ENCODE measurements at places on chromosomes 16 and 17.
A peak's percentile ranks its signal among the peaks of the same experiment; 100 is the strongest.

DNA sequence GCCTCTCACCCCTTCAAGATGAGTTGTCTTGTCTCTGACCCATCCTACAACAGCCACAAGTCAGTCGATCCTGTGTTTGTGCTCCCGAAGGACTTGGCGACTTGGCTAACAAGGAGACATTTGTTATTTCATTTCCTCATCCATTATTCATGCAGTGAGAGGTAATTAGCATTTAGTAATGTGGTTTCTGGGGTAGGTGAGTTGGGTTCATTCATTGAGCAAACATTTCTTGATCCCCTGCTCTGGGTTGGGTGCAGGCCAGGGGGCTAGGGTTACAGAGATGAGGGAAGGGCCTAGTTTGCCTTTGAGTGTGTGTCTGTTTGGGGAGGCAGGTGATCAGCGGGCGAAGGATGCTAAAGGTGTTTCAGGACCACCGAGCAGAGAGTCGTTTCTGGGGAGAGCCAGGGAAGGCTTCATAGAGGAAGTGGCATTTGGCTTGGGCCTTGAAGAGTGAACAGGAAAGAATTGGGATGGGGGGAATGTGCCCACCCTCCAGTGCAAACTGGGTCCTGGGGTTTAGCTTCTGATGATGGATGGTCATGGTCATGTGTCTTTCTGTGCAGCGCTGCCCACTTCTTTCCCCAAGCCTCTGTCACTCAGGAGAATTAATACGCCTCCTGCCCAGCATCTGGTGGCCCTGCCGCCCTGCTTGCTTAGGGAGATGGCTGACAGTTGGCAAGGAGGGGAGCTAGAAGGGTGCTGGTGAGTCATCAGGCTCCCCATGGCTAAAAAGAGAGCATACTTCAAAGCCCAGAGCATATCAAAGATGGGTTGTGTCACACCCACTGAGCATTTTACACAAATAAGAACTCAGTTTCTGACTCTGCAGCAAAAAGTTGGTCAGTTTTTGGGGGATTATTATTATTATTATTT lies 38.5 kb downstream of the MSI2 start:
- DNase-seq: no peak

DNA sequence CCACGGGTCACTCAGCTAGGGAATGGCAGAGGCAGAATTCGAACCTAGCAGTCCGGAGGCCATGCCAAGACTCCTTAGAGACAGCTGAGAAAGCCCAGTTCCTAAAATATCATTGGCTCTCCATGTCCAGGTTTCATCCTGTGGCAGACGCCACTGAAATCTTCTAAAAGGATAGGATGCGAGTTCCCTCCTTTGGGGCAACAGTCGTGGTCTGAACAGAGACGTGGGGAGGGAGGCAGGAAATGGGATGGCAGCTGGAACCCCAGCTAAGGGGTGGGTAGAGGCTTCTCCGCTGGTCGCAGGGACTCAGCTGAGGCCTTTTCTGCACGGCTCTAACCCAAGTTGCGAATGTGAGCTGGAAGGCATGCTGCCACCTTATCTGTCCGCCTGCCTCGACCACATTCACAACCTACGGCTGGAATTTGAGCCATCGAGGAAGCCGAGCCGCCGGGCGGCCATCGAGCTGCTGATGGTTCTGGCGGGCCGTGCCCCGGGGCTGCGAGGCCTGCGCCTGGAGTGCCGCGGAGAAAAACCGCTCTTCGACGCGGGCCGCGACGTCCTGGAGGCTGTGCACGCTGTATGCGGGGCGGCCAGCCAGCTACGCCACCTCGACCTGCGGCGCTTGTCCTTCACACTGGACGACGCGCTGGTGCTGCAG lies 1.9 kb upstream of the HSF4 start:
- DNase-seq: no peak

- DNase-seq: no peak
These were observed 35.2 kb upstream of the SDK2 start for GRCh38 chr17:73679476-73679875.

DNA sequence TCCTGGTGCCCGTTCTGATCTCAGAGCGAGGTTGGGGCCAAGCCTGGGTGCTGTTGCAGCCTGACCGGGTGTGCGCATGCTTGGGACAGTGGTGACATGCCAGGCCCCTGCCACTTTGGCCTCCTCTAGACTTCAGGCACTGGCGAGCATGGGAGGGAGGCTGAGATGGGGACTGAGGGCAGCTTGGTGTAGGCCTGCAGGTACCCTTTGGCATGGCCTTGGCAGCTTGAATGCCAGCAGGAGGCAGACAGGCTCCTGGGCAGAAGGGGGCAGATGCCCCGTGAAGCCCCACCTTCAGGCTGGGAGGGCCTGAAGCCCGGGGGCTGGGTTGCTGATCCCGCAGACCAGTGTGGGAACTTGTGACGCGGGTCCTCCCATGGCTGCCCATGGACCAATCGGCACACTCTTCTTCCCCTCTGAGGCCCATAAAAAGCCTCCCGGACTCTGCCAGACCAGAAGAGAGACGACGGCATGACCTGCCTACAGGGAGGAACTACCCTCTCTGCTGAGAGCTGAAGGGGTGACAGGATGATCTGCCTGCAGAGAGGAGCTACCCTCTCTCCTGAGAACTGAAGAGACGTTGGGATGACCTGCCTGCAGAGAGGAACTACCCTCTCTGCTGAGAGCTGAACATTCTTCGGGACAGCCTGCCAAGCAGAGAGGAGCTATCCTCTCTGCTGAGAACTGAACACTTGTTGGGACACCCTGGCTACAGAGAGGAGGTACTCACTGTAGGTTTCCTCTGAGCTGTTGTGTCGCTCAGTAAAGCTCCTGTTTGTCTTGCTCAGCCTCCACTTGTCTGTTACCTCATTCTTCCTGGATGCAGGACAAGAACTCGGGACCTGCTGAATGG lies 17.5 kb downstream of the RHOT1 start:
- DNase-seq: no peak

GRCh38 chr16:3234543-3234856 lies 458 bp downstream of the ZNF200 start:
- DNase-seq: no peak

DNA sequence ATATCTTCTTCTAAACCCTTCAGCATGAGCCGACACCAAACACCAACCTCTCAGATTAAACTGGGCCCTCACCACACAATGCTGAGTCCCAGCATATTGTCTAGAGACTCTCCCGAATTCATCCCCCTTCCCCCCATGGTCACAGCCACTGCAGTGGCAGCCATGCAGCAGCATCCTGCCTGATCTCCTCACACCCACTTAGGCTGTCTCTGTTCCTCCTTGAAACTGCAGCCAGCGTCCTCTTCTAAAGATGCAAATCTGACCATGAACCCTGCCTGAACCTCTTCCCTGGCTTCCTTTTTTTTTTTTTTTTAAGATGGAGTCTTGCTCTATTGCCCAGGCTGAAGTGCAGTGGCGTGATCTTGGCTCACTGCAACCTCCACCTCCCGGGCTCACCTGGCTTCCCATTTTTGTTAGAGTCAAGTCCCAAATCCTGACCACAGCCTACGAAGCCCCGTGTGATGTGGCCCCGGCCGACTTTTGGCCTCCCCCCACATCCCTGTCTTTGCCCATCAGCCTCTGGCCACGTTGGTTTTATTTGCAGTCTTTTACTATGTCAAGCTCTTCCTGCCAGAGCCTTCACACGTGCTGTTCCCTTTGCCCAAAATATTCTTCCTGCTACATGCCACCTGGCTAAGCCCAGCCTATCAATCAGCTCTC lies 2.8 kb downstream of the FA2H start:
- DNase-seq: no peak

GRCh38 chr16:74726716-74727115 lies 26.1 kb upstream of the MLKL start:
- no peak for DNase-seq

DNA sequence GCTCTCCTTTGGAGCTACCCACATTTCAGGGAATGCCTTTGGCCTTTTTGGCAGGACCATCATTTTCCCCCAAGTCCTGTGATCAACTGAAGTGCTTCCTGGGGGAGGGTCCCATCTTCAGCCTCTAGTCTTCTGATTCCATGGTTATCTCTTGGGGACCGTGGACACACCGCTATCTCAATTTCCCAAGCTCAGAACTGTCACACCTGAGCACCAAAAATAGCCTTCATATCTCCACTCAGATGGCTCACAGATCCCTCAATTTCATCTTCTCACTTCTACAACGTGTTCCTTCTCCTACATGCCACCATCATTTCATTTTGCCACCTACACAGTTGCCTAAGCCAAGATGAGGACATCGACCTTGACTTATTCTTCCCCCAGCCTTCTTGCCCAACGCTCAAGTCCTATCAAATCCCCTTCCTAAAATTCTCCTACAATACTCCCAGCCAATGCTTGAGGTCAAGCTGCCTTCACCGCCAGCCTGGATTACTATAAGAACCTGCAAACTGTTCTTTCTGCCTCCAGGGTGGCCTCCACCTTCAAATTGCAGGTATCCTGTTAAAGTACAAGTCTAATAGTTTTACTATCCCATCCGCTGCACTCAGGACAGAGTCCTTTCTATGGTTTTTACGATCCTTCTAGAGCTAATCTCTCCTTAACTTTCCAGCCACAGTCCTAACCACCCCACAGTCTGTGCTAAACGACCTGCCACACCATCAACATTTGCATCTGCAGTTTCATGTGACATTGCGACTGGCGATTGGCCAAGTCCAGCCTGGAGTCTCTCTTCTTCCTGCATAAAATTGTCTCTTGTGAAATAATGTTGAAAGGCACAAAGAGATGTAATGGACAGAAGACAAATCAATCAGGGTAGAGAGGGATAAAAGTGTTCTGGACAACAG lies 6.2 kb downstream of the ATP6V0D1 start:
- no peak for DNase-seq

DNA sequence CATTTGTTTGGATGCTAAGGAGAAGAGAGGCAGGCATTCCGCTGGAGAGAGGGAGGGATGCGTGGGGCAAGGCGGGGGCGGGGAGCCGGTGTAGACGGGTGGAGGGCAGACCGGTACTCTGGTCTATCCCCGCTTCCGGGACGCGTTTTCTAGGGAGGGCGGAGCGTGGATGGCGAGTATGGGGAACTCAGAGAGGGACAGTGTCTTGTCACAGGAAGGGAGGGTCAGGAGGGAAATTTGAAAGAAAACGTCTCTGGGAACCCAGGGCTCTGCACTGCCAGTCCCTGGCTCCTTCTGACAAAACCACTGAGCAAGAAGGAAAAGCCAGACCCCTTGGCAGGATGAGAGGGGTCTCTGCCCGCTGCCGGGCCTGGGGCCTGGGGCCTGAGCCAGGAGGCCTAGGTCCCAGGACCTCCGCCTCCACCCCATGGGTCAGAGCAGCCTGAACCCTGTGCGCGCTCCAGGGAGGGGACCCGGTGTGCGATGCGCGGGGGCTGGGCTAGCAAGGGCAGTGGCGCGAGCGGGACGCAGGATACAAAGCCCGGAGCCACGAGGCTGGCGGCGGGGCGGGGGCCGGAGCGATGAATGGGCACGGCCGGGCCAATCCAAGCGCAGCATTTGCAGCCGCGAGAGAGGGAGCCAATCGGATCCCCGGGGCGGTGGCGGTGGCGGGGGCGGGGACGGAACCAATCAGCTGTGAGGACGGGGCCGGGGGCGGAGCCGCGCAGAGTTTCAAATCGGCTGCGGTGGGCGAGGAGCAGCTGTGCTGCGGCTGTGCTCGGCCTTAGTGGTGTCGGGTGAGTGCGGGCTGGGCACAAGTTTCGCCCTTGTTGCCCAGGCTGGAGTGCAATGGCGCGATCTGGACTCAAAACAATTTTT lies at the start of gene PIMREG:
Gene PIMREG, plus strand, starts transcription at position 764 of the 879 bp plus-strand sequence. CDS start 656 bp downstream, outside the sequence.
- peak; percentile 85 for DNase-seq

DNA sequence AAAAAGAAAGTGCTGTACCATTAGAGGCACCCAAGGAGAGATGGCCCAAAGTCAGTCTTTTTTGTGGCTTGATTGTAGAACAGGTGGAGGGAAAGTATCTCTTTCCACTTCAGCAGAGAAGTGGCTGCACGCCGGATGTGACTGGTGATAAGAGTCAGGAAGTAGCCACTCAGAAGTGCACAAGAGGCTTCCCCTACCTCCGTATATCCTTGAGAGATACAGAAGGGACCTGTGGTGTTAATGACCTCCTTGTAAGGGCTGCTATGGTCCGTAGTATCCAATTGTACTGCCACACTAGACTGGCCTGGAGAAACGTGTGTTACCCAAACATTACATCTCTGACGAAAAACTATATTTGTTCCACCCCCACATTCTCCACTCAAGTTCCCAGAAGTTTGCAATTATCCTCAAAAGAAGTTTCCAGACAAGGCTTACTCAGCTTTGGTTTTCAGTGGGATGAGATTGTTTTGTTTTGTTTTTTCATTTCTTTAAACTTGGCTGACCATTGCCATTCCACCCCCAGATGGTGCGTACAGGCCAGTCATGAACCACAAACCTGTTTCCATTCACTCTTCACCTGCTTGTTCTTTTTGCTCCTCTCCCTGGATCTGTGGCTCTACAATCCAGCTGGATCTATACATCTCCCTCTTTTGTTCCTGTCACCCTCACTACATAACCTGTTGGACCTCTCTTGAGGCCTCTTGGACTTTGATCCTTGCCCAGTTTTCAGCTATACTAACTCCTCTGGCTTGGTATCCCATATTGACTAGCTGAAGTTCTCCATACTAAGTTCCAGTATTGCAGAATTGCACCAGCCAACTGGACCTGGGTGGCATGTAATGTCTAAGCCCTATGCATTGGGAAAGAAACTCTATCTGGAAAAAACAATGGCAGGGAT lies 20.7 kb upstream of the MED13 start:
- no peak for DNase-seq

GRCh38 chr16:68781784-68782183 lies 44.7 kb downstream of the CDH1 start:
- DNase-seq: no peak

DNA sequence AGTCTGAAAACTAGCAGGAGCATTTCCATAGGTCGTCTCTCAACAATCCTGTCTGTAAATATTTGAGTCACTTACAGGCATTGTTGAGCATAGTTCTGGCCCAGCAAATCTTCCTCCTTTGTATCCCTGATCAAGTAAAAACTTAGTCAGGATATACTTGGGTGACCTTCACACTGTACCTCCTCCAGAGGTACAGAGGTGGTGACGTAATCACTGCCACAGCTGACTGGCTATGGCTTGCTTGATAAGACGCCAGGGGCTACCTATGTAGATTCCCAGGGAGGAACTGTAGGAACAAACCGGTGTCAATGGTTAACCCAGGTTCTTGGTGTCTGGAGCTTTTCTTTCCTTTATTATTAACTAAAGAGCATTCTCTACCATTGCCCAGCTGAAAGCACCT lies at the start of gene KCNJ16:
Gene KCNJ16, plus strand, starts transcription at position 270 of the 400 bp plus-strand sequence. CDS start 56,863 bp downstream, outside the sequence.
- DNase-seq: peak; percentile 98

DNA sequence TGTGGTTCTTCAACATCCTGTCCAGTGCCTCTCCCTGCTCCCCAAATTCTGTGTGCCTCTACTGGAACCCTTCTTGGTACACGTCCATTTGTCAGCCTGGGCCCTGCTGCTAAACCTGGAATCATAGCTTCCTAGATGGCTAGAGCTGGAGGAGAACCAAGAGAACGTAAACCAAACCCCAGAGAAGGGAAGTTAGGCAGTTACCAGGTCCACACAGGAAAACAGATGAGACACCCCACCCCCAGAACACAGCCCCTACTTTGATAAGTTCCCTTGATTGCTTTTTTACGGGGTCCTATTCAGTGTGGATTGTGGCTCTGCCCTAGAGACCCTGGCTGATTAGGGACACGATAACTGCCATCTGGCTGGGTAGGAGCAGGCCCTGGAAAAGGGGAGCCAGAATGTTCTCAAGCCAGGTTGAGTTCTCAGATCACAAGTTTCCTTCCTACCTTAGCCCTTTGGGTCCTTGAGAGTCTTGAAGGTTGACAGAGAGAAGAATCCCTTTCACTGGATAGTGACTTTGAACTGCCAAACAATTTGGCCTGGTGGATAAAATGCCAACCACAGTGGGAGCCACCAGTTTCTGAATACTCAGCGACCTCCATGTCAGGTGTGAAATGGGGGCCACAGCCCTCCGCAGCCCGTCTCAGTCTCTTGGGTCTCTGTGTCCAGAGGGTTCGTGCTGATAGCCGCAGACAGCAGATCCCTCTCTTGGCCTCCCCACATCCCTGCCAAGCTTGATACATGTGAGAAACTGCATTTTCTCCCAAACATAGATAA lies 7.9 kb downstream of the TBX4 start:
- DNase-seq: no peak

All from kidney glomerular epithelial cell (primary cell).